ENCODE measurements at places on chromosomes 4 and X.
A peak's percentile ranks its signal among the peaks of the same experiment; 100 is the strongest.

- DNase-seq: no peak
Observed at GRCh38 chrX:99663136-99663535, 746.9 kb downstream of the PCDH19 start.

- DNase-seq: no peak
Observed at GRCh38 chr4:31877429-31877828, 1157.3 kb downstream of the PCDH7 start.

GRCh38 chrX:111411557-111411956 is 435 bp downstream of the DCX start:
- no peak for DNase-seq

DNA sequence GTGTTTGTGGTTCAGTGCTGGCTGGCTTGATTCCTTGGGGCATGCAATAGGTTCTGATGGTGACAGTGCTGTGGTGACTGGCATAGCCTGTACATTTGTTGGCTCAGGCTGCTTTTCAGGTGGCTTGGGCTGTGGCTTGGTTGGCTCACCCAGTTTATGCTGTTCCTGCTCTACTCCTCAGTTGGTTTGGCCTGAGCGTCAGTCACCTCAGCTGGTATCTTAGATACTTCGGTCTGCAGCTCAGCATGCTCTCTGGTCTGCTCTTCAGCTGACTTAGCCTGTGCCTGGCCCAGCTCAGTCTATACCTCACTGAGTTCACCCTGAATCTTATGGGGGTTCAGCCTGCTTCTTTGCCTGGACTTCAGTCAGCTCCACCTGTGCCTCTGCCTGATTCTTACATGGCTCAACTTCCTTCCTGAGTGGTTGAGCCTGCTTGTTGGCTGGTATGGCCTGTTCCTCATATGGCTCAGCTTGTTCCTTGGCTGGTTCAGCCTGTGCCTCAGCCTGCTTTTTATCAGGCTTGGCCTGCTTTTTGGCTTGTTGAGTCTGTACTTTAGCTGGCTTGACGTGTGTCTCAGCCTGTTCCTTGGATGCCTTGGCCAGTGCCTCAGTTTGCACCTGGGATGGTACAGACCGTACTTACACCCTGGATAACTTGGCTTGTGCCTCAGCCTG is 170.6 kb downstream of the MSN start:
- no peak for DNase-seq

DNA sequence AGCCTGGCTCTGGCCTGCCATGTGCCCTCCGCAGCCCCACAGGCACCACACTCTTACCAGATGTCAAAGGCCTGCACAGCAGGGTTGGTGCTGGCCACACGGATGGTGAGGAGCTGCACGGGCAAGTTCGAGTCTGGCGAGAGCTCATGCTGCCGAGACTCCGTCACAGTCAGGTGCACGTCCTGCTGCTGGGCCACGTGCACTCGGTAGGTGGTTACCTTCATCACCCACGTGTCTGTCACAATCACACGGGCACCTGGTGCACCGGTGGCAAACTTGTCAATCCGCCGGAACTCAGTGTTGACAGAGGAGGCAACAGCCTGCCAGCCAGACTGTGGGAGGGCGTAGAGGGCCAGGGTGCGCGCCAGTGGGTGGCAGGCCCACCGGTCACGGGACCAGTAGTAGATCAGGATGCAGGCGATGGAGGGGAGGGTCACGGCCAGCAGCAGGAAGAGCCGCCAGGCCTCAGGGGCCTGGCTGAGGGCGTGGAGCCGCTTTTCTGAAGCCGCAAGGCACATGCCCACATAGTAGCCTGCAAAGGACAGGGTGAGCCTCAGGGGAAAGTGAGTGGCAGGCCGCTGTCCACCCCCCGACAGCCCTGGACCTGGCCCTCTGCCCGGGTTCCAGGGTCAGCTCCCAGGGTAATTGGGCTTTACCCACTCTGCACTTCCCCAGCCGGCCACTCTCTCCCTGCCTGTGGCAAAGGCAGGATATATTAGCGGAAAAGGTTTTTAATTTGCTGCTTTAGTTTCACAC is 2.9 kb downstream of the TMEM129 start:
- DNase-seq: no peak

- DNase-seq: no peak
Observed at GRCh38 chr4:85777908-85778631, 303.1 kb downstream of the ARHGAP24 start.

DNA sequence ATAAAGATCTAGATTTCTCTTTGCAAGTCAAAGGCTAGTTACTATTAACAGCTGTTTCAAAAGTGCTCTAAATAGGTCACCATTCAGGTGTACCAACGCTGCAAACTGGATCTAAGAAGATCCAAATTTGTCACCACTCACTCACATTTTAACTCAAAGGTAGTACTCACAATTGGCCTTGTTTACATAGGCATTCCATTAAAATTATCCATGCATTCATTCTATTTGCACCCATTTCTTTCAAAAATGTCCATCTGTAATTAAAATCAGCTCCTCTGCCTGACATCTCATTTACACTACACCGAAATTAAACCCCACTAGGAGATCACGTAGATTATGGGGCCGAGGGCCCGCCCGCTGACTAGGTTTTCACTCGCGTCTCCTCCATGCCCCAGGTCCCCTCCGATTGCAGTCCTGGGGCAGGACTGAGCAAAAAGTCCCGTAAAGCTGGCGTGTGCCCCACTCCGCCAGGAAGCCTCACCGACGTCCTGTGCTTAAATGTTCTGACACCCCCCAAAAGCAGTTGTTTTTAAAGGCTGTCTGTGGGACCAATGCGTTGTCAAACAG is 1.3 kb upstream of the ING2 start:
- no peak for DNase-seq

DNA sequence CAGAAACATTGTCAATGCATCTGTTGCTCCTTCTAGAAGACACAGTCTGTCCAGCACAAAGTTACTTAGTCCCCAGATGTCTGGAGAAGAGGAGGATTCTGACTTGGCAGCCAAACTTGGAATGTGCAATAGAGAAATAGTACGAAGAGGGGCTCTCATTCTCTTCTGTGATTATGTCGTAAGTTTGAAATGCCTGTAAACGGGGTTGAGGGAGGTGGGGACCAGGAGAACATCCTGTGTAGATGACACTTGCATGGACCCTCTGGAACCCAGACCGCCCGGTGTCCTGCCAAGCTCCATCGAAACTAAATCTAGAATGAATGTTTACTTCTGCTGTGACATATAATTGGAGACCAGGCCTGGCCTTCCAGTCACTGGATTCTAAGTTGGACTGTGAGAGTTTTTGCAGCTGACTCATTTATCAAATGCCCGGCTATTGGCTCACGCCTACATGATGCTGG is 45.0 kb upstream of the MSANTD1 start:
- no peak for DNase-seq

GRCh38 chrX:8639949-8640475 is 91.9 kb downstream of the ANOS1 start:
- no peak for DNase-seq

DNA sequence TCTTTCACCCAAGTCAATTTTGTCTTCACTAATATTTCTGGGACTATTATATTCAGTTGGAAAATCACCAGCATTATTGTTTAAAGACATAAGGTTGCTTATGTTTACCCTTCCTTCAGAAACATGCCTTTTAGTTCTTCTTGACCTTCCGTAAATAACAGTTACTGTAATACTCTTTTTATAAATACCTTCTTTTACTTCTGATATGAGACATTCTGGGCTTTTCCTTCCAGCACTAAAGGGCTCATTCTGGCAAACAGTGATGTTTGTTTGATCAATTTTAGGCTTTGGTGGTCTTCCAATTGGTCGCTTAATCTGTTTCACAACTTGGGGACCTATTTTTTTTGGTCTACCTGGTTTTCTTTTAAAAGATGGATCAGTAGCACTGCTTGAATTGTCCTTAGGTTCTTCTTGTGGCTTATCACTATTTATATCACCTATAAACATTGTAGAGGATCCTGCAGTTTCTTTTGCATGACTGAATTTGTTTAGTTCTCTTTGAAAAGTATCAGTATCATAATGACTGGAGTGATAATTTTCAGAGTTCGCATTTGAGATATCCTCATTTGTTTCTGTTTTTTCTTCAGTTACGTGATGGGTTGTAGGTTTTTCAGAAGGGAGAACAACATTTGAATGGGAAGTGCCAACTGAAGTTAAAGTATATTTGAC is 64.8 kb downstream of the NCAPG start:
- DNase-seq: no peak

GRCh38 chr4:3766036-3766784 is at the start of gene ADRA2C:
TSS of gene ADRA2C (plus strand) at chr4:3766385. CDS start at chr4:3766607, 222 bp downstream.
- DNase-seq: no peak

DNA sequence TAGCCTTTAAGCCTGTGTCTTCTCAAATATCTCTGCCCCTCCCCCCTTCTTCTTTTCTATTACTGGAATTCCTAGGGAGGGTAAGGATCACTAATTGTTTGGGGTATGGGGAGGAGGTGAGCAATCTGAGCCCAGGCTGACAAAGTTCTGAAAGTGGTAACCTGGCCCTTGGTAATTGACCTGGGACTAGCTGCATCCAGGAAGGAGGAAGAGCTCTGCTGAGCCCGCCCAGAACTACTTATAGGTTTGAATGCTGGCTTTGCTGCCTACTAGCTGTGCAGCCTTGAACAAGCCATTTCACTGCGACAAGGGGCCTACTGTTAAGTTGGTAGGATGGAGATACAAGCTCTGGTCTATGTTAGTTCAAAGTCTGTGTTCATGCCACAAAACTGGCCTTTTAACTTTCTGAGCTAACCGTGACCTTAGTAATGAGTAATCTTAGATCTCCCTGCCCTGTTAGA is 37.8 kb downstream of the DGKK start:
- no peak for DNase-seq

- no peak for DNase-seq
Observed at GRCh38 chr4:71860643-71861042, 76.8 kb upstream of the GC start.

DNA sequence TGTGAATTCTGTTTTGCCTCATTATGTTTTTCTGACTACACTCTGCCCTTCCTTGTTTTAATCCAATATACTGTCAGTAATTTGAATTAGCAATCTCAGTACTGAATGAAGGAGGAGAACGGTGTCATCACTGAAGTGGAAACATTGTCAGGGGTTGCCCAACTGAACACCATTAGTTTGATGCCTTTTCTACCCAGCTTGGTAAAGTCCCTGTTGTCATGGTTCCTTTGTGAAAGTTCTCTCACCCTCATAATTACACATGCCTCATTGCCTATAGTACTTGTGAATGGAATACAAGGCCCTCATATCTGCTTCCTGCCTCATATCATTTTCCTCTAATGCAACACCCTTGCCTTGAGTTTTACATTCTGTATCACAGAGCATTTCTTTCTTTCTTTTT is 76.9 kb downstream of the RRAGB start:
- no peak for DNase-seq

DNA sequence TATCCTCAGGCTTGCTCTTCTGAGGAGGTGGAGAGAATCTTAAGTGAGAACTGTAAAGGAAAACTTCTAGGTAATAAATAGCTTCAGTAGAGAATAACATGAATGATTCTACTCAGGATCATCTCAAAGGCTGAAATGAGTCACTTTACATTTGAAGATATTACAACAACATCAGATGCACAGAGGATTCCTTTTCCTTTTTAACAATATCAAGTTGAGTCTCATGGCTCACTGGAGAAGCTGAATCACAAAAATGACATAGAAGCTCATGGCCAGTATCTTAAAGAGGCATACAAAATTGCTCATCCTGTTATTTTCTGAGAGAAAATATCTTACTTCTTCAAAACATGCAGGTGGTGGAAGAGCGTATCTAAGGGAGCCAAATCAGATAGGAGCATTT is 72.5 kb upstream of the EMCN start:
- DNase-seq: no peak

DNA sequence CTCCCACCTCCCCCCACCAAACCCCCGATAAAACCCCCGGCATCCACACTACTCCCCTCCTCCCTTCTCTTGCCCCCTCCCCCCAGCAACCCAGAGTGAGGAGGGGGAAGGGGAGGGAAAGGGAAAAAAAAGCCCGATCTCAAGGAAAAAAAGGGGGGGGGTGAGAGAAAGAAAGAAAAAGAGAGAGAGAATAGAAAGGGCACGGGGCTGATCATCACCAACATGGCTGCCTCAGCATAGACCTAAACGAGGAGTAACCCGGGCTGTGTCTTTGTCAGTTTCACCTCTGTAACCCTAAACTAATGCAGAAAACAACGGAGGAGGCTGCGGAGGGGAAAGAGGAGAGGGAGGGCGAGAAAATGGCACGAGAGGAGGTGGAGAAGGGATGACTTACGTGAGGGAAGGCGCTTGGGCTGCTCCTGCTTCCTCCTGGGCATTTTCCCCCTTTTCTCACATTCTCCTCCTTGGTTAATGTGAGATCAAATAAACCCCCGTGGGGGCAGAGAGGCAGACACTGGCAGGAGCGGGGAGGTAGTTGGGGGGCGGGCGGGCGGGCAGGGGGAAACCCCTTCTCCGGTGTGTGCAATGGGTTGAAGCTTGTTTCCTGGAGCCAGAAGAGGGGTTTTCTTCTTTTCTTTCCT is 532 bp downstream of the ZNF827 start:
- peak; percentile 12 for DNase-seq

GRCh38 chrX:132181364-132181763 is 37.9 kb downstream of the RAP2C start:
- DNase-seq: no peak

GRCh38 chr4:151687021-151687640 is 73.7 kb downstream of the GATB start:
- no peak for DNase-seq

DNA sequence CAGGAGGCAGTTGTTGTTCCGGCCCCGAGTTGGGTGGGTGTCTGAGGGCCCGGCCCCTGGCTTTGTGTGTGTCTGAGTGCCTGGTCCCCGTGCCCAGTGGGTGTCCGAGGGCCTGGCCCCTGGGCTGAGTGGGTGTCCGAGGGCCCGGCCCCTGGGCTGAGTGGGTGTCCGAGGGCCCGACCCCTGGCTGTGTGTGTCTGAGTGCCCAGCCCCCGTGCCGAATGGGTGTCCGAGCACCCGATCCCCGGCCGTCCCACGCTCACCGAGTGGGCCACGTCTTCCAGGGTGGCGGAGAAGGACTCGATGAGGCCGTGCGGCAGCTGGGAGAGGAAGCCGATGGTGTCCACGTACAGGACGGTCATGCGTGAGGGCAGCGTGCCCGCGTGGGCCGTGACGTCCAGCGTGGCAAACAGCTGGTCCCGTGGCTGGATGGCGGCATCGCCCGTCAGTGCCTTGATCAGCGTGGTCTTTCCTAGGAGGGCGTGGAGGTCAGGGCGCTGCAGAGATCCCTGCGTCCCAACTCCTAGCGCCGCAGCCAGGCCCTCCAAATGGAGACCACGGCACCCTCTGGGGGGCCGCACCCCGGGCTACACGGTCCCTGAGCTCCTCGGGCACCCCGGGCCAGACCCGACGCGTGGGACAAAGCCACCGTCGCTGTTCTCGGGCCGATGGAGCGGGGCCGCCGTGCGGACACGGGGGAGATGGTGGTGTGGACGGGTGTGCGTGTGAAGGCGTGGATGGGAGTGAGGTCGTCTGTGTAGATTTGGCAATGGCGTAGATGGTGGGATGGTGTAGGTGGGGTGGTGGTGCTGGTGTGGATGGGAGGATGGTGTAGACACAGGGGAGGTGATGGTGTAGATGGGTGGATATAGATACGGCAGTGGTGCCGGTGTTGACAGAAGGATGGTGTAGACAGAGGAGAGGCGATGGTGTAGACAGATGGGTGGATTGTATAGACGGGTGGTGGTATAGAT is 7.2 kb downstream of the GTPBP6 start:
- no peak for DNase-seq

- DNase-seq: peak; percentile 0
Observed at GRCh38 chrX:44651358-44651757, 108.7 kb upstream of the FUNDC1 start.
